ENCODE measurements at places on chromosomes 11 and 22.

- no peak for DNase-seq
Measured at GRCh38 chr22:50544078-50544745, 1.5 kb upstream of the KLHDC7B start.

GRCh38 chr11:8217926-8218325, 45.8 kb downstream of the LMO1 start:
- no peak for DNase-seq

- DNase-seq, result no peak
Measured at GRCh38 chr11:73297702-73298101, 10.4 kb upstream of the ARHGEF17 start.

DNA sequence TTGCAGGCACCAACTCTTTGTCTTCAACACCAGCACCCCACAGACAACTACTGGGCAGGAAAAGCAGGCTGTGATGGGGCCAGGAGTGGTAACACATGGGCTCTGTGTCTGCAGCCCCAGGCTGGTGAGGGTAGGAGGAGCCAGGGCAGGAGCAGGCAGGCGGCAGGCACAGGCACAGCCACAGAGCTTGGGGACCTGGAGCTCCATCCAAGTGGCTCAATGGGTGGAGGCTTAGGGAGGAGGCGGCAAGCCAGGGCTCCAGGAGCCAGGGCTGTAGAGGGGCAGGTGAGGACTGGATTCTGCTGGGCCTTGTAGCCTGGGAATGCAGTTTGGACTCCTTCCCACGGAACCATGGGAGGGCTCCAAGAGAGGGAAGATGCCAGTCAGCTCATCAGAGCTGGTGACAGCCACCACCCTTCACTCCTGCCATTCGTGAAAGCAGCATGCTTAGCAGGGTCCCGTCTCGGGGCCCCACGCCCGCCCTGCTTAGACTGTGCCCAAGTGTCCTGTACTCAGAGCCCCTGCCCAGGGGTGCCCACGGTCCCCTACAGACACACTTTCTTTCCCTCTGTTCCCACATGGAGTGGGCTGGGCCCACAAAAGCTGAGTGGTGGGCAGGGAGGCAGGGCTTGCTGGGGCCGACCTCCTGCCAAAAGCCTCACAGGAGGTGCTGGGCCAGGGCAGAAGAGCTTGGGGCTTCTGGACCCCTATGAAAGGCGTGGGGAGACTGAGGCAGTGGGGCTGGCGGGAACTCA, 12.4 kb downstream of the TTC38 start:
- no peak for DNase-seq

GRCh38 chr22:20852503-20852902, 6.1 kb downstream of the PI4KA start:
- no peak for DNase-seq

GRCh38 chr11:8426076-8426475, 162.4 kb upstream of the LMO1 start:
- no peak for DNase-seq

- no peak for DNase-seq
Measured at GRCh38 chr11:29713831-29714320, 303.0 kb downstream of the KCNA4 start.

DNA sequence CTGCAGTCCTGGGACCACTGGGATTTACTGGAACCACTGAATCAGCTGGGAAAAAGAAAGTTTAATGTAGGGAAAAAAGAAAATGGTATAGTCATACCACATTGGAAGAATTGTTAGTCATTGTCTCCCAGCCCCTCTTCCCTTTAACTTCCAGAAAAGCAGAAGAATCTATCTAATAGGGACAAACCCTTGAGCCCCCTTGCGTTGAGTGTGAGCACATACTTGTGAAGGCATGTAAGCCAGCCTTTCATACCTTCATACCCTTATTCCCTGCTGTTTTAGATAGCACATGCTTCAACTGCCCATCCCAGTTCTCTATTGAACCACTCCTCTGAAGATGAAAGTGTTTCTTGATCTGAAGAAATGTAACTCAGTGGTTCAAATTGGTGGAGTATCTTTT, 6.6 kb downstream of the TREH start:
- DNase-seq, result no peak

DNA sequence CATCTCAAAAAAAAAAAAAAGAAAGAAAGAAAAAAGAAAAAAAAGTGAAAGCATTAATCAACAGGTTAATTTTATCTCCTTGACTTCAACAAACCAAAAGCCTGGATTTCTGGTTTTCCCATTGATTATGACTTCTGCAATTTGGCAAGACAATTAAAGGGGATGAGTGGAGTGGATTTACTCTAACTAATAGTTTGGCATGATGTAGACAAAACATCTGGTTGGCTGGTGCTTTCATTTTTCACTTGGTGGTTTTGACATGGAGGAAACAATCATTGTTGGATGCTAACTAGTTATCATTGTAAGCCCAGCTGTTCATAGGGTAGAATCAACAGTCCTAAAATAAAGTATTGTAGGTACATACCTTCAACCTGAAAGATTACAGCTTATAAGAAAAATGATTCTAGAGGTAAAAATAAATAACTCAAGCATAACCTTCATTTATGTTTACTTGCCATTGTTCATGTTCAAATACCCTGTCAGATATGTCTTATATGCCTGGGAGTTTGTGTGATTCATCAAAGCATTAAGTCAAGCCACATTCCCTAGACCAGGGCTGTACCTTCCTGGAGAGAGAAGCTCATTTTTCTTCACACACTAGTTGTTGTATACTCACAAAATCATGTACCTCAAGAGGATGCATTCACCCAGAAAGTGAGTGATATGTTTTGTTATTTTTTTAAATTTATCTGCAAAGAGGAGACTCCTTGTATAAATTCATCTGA, 15.1 kb downstream of the FIBIN start:
- DNase-seq, result no peak

- DNase-seq, result no peak
Measured at GRCh38 chr11:72856065-72856464, 41.9 kb downstream of the ATG16L2 start.

GRCh38 chr11:74023276-74023675, 14.4 kb upstream of the UCP3 start:
- no peak for DNase-seq

DNA sequence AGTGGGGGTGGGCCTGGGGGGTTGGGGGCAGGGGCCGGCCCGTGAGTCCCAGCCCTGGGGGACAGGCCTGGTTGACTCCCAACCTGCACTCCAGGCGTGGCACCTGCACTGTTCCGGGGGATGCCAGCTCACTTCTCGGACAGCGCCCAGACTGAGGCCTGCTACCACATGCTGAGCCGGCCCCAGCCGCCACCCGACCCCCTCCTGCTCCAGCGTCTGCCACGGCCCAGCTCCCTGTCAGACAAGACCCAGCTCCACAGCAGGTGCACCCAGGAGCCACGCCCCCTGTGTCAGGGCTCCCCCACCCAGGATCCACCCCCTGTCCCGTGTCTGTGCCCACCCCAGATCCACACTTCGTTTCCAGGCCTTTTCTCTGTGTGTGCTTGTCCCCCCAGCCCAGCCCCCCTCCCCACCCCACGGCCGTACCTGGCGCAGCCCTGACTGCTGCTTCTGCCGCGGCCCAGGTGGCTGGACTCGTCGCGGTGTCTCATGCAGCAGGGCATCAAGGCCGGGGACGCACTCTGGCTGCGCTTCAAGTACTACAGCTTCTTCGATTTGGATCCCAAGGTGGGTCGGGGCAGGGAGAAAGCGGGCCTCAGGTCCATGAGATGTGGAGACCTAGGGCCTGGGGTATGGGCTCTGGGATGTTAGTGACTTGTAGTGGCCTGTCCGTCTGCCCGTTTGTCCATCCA, 4.8 kb downstream of the FERMT3 start:
- no peak for DNase-seq

- no peak for DNase-seq
Measured at GRCh38 chr22:48942698-48943566, 884.7 kb downstream of the BRD1 start.

- no peak for DNase-seq
Measured at GRCh38 chr11:44219830-44220796, 89.8 kb downstream of the ALX4 start.

GRCh38 chr11:12800032-12800671, 125.9 kb downstream of the TEAD1 start:
- no peak for DNase-seq

DNA sequence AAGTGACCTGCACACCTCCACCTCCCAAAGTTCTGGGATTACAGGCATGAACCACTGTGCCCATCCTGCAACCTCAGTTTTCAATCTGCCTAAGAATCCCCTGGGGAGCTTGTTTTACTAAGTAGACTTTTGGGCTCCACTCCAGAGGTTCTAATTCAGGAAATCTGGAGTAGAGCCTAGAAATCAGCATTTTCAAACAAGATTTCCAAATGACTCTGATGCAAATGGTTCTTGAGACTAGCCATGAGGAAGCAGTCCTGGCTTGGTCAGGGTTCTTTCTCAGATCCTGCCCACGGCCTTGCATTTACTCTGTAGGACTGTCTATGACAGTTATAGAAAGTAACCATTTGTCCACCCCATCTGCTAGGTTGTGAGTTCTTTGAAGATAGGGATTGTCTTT, 1.6 kb upstream of the KCNE3 start:
- no peak for DNase-seq

DNA sequence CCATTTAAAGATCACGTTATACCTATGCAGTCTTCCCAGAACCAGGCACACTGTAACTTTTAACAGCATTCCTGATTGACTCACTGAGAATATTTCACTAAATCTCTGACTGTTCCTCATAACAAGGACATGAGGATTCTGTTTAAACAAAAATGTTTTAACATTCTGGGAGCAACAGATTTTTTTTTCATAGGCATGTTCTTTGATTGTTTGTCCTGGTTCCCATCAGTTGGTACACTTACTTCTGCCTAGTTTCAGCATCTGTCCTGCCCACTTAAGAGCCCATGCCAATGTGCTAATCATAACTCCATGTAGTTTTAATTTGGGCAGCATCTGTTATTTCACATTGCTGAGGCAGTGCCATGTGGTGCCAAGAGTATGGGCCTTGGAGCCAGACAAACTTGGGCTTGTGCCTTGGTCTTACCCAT, 138.5 kb upstream of the CTSC start:
- DNase-seq, result no peak

DNA sequence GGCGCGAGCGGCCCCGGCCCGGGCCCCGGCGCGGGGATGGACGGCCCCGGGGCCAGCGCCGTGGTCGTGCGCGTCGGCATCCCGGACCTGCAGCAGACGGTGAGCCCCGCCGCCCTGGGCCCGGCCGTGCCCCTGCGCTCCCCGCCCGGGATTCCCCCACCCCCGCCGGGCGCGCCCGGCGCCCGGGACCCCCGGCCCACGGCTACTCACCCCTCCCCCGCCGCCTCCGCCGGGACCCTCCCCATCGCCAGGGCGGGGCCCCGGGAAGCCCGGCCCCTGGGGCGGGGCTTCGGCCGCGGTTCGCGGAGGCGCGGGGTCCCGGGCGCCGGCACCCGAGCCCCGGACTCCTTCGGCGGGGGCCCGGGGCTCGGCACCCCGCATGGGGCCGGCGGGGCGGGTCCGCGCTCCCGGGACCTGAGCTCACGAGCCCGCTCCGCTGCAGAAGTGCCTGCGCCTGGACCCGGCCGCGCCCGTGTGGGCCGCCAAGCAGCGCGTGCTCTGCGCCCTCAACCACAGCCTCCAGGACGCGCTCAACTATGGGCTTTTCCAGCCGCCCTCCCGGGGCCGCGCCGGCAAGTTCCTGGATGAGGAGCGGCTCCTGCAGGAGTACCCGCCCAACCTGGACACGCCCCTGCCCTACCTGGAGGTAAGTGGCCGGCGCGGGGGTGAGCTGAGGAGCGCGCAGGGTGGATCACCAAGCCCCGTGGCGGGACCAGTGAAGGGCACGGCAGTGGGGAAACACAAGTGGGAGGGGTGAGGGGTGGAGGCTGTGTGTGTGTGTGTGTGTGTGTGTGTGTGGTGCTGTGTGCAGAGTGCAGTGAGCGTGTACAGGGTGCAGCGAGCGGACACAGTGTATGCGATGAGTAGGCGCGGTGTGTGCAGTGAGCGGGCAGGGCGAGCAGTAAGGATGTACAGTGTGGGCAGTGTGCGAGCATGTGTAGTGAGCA, 2.3 kb downstream of the SHANK3 start:
- DNase-seq, result no peak

DNA sequence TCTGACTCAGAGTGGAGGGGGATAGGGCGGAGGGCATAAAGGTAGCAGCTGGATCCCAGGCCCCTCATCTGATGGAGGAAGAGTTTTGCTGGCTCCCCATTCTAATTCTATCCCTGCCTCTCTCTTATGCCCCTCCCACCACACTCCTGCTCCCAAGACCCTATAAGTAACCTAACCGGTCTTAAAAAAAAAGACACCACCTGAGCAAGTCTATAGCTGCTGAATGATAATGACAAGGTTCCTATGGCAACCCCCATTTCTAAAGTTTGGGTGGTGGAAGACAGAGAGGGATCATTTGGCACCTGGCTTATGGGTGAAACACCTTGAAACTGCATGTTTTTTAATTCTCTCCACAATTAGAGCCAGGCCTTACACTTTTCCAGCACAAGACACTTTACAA, 69.6 kb downstream of the LARGE1 start:
- DNase-seq, result no peak

GRCh38 chr22:35479985-35480550, 60.6 kb upstream of the RASD2 start:
- no peak for DNase-seq

- DNase-seq, result peak; percentile 94
Measured at GRCh38 chr11:12556788-12557384, 117.3 kb upstream of the TEAD1 start.

DNA sequence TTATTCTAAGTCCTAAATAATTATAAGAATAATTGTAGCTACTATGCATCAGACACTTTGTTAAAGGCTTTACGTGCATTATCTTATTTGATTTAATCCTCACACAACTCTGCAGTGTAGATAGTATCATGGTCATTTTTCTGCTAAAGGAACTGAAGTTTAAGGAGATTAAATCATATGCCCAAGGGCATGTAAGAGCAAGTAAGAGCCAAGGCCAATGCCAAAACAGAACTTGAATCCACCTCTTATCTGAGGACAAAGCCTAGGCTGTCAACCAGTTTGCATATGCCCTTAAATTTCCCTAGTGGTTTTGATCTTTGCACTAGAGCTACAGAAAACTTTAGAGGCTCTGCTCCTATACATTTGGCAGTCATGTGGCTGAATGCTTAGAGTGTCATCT, 65.6 kb upstream of the OR5AK2 start:
- DNase-seq, result no peak

- DNase-seq, result no peak
Measured at GRCh38 chr11:19800162-19800561, 87.5 kb downstream of the NAV2 start.

- DNase-seq, result no peak
Measured at GRCh38 chr11:17777738-17778091, 43.1 kb downstream of the KCNC1 start.

DNA sequence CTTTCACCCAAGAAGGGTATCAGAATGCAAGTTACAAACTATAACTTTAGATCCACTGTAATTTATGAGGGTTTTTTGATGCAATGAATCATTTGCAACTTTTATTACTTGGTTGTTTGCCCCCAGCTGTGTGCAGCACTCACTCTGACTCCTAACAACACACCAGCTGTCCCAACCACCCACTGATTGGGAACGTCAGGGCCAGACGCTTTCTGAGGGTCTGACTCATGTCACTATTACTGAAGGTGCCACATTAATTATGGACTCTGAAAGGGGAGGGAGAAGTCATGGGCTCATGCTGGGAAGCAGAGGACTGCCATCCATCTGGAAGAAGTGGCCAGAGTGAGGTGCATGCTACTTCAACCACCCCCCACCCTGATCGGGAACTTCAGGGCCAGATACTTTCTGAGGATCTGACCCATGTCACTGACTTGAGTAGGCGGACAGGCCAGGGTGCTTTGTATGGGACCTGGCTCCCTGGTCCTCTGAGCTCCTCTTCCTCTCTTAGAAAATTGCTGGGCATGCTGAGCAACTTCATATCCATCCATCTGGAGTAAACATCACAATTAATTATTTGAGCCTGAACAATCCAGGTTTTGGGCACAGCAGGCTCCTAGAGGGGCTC, 44.9 kb upstream of the DRD2 start:
- no peak for DNase-seq

Measured in AG09319 (cell line).